Activated T-helper 9 cell treated with anti-CD3 and anti-CD28 coated beads, Interleukin-2, amount 50 U/mL, for 16 hours (primary cell): ENCODE measurements at places on chromosomes 2 and 18.

DNA sequence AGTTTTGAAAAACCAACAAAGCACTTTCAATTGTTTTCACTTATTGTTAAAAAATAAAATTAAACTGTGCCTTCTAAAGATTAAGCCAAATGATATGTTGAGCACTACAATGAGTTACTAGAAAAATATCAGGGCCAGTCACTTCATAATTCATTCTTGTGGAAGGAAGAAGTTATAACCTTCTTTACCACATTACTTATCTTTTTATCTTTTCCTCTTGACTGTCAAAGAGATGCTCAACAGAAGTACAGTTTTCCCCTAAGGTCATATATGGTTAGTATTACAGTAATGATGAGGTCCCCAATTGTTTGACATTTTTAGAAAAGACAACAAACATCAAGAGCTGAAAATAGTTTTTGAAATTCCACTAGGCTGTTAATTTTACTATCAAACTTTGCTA is 9.4 kb downstream of the PELI1 start:
- no peak for DNase-seq

GRCh38 chr18:62085756-62086155 is 101.1 kb downstream of the PIGN start:
- no peak for DNase-seq

DNA sequence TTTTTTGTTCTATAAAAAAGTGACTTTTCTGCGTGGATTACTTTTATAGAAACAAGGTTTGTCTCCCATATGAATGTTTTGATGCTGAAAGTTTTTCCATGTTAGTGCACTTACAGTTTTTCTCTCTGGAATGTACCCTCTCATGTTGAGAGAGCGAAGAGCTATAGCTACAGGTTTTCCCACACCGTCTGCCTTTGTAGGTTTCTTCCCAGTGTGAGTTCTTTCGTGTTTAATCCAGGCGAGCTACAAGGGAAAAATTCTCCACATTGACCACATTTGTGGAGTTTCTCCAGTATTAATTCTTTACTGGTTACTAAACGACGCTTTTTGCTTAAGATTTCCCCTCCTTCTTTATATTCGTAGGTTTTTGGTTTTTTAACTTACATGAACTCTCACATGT is 85.1 kb downstream of the ACSL3 start:
- DNase-seq, result no peak

- DNase-seq, result no peak
Measured at GRCh38 chr2:141714496-141714895, 416.3 kb downstream of the LRP1B start.

GRCh38 chr2:31086590-31086989 is 51.6 kb downstream of the GALNT14 start:
- DNase-seq, result no peak

DNA sequence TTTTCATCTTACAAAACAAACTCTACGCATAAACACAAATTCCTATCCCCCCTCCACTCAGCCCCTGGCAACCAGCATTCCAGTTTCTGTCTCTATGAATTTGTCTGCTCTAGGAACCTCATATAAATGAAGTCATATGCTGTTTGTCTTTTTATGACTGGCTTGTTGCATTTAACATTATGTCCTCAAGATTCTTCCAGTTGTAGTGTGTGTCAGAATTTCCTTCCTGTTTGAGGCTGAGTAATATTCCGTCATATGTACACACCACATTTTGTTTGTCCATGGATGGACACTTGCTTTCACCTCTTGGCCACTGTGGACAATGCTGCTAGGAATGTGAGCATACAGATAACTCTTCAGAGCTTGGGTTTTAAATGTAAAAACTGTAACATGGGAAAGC is 272.1 kb downstream of the GBX2 start:
- DNase-seq, result no peak
